Eye (tissue), 1 donor: ENCODE measurements at places on chromosomes 2 and 18.

GRCh38 chr2:190382851-190383250, 25.3 kb upstream of the MFSD6 start:
- peak; percentile 42 for DNase-seq

GRCh38 chr18:54151376-54151775, 73.1 kb downstream of the MBD2 start:
- DNase-seq = no peak

DNA sequence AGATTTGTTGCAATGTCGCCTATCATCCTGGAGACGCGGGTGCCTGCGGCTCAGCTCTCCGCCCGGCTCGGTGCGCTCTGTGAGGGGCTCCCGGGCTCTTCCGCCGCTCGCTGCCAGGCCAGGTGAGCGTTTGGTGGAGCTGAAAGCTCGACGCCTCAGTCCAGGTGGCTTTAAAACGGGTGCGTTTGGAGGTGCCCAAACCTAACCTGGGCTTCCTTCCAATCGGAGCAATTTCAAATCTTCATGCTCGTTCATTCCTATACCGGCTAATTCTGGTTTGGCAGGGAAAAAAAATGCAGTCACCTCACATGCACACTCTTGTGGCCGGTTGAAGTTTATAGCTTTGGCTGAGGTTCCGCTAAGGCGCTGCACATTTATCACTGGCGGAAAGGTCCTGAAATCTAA, at the start of gene SLC16A14:
Gene SLC16A14 (minus strand): TSS at position 274 of the 405 bp plus-strand sequence. CDS start 9,572 bp downstream, outside the sequence.
- peak; percentile 90 for DNase-seq

DNA sequence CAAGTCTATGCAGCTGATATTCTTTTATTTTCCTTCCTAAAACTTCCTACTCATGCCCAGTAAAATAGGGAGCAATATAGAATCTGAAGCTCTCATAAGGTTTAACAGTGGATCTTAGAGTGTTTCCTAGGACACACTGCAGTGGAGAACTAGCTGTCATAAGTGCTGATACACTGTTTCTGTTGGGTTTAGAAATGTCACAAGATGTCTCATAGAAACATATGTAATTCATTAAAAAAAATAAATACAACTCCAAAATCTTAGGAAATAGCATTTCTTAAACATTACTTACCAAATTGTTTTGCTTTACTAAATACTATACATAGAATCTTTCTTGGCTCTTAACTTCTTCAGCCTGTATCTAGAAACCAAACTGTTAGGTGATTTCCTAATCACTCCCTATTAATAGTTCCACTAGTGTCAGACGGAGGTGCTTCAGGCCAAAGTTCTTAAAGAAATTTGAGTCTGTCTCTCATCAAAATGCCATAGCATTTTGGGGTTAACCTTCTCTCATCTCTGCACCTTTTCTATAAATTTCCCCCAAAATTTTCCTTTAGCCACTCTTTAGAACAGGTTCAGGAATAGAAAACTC, 93.7 kb downstream of the CERKL start:
- DNase-seq = no peak

- no peak for DNase-seq
Measured at GRCh38 chr2:152559008-152559407, 158.3 kb downstream of the PRPF40A start.

DNA sequence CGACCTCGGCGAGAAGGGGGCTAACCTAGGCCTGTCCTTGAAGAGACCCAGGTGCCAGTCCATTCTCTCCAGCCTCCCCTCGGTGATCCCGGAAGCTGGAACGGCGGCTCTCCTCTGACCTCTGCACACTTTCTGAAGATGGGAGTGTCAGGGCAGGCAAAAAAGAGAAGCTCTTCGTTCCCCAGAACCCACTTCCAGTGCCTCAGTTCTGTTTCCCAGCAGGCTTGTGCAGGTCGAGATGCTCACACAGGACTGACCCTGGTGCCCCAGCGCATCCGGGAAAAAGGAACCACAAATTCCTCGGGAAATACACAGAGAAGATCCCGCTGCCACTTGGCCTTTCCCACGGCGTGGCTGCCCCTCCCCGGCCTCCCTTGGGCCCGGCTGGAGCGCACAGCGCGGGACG, 681 bp upstream of the PTPN18 start:
- DNase-seq = peak; percentile 50

GRCh38 chr2:84052043-84052442, 407.0 kb downstream of the SUCLG1 start:
- DNase-seq = no peak

- DNase-seq = peak; percentile 67
Measured at GRCh38 chr18:9914584-9915290, 921 bp downstream of the VAPA start.

DNA sequence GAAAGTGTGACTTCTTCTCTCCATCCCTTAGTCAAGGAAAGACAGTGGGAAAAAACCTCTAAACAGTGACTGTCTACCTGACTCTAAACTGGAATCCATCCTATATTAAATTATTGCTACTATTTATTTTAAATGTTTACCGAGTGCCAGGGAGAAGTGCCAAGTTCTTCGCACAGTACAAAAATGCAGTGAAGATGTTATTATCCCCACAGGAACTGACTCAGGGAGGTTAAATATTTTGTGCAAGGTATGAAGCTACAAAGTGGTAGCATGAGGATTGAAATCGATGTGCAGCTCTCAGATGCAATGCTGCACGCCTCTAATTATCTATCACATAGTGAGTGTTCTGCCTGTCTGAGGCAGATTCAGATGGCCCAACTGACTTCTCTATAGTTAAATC, 91.1 kb downstream of the MEP1B start:
- no peak for DNase-seq

DNA sequence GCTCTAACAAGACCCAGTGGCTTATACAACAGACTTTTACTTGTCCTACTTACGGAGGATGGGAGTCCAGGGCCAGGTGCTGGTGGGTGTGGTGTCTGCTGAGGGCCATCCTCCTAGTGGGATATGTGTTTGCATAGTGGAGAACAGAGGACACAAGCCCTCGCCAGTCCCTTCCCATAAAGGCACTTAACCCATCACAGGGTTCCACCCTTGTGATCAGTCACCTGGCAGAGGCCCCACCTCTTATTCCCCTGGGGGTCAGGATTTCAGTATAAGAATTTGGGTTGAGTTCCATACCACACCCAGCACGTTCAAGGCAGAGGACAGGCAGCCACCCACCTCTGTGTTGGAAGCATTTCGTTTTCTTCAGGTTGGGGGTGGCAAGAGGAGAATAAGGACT, 259.0 kb downstream of the AGAP1 start:
- DNase-seq = no peak

- no peak for DNase-seq
Measured at GRCh38 chr18:50696929-50697328, 122.9 kb downstream of the MRO start.

DNA sequence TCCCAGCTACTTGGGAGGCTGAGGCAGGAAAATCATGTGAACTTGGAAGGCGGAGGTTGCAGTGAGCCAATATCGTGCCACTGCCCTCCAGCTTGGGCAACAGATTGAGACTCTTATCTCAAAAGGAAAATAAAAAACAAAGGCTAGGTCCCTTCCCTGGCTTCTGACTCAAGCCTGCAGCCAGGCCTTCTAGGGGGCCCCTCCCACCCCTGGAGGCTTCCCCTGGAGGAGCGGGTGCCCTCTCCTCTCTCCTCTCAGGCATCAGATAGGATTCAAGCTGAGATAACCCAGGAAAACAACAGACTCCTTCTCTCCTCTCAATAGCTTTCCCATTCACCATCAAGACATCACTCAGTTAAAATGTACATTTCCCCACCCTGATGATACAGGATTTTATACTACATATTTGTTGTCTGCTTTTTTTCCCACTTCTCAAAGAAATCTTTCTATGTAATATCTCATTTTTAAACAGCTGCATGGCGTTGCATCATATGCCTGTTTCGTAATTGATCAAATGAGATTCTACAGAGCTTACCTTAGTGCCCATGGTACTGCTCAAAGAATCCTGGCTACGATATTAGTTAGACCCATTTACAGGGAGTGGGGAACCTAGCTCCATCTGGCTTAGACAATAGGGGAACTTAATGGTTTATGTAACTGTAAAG, 20.6 kb upstream of the C2orf72 start:
- no peak for DNase-seq

DNA sequence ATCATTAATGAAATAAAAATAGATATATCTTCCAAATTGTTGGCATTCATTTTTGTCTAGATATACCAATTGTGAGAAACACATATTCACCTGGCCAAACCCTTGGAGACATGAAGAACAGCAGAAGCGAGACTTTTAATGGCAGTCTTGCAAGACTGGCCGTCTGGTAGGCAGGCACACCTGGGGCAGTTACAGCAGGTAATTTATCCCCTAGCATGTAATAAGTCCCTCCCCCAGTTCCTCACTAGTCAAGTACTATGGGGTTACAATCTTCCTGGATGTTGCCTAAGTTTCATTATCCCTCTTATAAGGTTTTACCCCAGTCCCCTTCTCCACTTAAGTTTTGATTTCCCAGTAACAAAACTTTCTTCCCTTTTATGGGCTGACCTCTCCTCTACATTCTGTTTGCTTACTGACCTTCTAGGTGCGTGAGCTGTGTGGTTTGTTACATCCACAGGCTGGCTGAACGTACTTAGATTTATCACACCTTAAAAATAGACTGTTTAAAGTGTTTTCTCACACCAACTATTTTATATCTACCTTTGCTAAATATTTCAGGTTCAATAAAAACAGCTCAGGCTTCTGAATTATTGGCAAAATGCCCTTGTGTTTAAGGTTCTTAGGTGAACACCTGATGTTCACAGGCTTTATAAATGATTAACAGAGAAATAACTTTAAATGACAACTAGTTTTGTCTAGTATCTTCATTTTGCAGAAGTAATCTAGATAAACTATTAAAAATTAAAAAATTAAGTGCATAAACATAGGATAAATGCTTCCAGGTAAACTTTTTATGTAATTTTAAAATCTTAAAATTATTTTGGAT, 365.0 kb upstream of the TFPI start:
- no peak for DNase-seq

GRCh38 chr2:63581298-63581961, 6.8 kb downstream of the WDPCP start:
- DNase-seq = no peak

DNA sequence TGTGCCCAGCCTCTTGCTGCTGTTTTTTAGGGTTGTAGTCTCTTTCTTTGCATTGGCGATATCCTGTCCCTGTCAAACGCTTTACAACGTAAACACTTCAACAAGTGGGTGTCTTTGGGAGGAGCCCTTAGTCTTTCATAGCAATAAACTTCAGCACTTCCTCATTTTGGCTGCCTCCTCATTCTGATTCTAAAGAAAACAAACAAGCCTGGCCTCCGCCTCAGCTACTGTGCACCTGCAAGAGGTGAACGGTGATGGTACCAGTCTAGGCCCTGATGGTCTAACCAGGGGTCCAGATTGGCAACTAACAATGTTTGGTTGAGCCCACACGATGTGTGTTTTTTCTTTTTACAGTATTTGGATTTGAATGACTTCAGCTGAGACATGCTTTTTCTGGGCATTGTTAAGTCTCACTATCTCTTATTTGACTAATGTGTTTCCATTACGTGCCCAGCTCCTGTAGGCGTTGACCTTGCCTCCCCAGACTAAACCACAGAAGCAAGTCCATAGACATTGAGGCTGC, 53.2 kb upstream of the CUL3 start:
- no peak for DNase-seq

DNA sequence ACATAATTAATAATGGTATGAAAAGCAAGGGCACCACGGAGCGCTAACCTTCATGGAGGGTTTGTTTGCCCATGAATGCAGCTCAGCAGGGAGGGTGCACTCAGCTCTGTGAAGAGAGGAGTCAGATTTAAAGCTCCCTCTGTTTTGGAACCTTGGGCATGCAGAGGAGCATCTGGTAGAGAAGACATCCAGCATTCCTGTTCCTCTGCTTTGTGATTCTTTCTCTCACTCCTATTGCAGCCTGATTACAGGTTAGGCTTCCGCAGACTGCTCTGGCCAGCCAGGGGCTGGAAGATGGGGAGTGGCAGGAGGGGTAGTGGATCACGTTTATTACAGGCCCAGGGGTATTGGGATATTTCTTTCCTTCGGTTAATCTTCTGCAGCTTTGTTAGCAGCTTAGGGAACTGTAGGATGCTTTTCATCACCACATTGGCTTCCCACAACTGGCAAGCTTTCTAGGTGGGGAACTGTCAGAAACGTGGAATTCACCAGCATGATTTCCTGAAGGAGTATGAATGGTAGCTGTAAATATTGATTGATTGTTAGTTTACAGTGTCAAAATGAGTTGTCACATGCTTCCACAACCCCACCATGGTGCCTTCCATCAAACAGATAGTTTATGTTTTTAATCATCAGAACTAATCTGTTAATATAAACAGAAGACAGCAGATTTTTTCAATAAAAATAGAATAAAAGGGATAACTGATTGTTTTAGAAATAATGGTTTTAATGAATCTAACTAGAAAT, 201.1 kb downstream of the VAPA start:
- no peak for DNase-seq

DNA sequence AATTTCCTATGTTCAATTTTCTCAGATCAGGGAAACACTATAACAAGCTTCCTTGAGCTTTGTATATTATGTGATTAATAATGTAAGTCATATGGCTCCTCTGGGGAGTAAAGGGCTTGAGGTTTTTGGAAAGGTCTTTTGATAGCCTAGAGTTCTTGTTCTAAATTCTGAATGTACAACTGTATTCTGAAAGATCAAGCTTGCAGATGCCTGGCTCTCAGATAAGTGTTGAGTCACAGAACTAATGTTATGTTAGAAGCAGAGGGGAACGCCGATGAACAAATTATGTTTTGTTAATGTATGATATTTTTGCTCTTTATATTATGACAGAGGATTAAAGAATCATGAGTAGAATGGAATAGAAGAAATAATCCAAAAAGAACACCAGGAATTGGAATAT, 170.1 kb downstream of the RPRM start:
- DNase-seq = no peak

DNA sequence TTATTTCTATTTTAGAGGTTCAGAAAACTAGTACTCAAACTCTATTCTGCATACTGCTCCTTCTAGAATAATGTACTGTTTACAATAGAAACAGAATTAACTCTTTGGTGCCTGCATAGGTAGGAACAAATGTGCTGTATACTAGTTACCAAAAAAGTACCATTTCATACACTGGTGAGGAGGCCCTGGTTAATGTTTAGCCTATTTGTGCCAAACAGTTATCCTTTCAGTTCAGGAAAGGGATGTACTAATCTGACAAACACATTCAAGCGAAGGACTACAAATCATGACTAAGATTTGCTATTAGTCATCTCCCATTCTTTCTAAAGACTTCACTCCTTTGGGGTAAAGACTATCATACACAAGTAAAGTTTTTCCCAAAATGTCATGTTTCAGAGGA, 47.4 kb downstream of the EXOC6B start:
- no peak for DNase-seq

DNA sequence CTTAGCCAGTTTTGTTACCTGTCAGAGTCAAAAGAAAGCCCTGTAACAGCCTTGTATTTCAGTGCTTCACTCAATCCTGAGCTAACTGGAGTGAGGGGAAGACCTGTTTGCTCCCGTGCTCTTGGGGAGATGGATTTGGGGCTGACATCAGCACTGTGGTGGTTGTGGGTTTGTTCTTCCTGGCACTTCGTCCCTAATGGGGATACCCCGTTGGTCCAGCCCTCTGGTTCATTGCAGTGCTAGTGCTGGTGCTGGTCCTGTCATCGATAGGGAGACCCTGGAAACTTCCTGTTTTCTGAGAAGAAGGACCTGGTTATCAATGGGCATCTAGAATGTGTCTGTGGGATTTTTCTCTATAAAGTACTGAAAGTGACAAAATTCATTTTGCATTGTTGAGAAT, 205.4 kb downstream of the ZNF407 start:
- DNase-seq = no peak

GRCh38 chr2:241802421-241803318, 6.3 kb upstream of the NEU4 start:
- DNase-seq = peak; percentile 19
